ENCODE measurements at places on chromosomes 6 and 20.
A peak's percentile ranks its signal among the peaks of the same experiment; 100 is the strongest.

GRCh38 chr6:157184202-157185015 lies 138.9 kb downstream of the TMEM242 start:
- peak; percentile 45 for DNase-seq

- DNase-seq: no peak
Measured at GRCh38 chr20:56801971-56802755, 173.1 kb downstream of the TFAP2C start.

DNA sequence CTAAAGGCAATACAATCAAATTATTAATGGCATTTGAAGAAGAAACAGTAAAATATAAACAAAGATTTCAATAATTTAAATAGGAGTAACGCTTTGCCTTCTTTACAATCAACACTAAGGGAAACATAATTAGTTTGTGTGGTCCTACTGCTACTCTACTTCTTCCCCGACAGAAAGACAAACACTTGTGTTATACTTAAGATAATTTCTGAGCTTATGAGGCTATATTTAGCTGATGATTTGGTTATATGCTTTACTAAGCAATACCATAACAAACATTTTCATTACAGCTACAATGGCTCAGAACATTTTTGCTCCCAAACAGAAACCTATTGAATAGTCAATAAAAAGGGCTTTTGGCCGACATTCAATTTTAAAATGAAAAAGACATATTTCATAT lies 1217.2 kb upstream of the GJE1 start:
- no peak for DNase-seq

DNA sequence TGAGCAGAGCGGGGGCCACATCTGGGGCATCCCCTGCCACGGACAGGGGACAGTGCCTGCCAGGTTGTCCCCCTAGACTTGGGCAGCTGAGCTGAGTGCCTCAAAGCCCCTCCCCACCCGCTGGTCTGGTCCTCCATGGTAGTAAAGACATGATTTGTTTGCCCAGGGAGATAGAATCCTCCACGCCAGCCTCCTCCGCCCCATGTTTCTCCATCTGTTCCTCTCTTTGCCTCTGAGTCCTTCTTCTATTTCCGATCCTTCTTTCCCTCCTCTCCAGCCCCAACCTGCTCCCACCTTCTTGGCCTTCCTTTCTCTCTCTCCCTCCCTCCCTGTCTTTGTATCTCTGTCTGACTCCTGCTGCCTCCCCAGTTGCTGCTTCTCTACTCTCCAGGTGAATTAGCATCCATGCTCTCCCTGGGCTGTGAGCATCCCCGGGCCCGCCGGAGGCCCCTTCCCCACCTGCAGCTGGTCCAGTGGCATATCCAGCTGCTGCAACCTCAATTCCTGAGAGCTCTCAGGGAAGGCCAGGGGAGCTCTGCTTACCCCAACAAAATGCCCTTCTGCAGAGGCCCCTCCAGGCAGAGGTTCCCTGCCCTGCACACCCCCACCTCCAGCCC lies 45.8 kb downstream of the CPNE5 start:
- DNase-seq: no peak

DNA sequence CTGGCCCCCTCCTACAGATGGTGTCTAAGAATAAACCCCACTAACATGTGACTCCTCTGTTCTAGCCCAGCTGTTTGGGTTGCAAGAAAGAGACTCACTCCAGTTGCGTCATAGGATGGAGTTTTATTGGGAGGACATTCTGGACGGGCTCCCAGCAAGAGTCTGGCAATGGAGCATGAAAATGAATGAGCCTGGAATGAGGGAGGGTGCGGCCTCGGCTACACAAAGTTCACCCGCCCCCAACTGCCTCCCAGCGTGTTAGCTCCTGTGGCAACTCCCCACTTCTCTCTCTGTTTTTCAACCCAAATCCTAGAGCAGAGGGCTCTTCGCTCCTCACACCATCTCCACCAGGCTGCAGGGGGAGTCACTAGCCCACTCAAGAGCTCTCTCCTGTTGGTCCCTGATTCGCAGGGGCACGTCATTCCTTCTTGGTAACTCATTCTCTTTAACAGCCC lies 5.1 kb upstream of the ADAM33 start:
- peak; percentile 83 for DNase-seq

- DNase-seq: no peak
Measured at GRCh38 chr6:83590416-83590815, 78.1 kb downstream of the PRSS35 start.

DNA sequence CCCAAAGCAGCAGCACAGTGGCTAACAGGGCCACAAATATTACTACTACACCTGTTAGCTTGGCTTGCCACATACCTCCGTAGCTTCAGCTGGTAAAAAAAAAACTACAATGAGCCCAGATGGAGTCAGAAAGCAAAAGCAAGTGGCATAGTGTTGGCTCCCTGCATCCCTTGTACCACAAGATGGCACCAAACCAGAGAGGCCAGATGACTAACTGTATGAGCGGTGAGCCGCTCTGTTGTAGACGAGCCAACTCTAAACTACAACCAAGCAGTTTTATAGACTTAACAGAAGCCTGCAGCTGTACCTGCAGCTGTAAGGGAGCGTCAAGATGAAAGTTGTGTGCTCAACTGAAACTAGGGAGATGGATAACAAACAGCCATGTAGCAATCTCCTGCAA lies 84.5 kb upstream of the MCHR2 start:
- peak; percentile 12 for DNase-seq

- DNase-seq: no peak
Measured at GRCh38 chr6:123616942-123617341, 19.8 kb downstream of the TRDN start.

All from left kidney (tissue), 8 donors.